ENCODE measurements at places on chromosomes 2 and 18.

DNA sequence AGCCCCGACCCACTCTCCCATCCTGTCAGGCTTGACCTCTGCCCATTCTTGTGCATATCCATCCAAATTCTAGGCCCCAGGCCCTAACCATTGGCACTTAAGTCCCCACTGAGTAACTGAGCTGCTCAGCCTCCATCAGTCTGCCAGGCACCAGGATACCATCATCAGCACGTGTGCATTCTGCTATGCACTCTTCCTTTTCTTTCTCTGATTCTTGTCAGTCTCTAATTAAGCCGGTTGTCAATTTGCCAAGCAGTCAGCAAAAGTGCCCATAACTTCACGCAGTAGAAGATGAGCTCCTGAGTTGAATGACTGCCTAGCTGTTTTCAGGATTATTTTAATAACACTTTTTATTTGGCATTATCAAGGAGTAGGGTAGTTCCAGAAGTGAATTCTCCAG, 107.2 kb downstream of the FEZ2 start:
- DNase-seq = no peak

DNA sequence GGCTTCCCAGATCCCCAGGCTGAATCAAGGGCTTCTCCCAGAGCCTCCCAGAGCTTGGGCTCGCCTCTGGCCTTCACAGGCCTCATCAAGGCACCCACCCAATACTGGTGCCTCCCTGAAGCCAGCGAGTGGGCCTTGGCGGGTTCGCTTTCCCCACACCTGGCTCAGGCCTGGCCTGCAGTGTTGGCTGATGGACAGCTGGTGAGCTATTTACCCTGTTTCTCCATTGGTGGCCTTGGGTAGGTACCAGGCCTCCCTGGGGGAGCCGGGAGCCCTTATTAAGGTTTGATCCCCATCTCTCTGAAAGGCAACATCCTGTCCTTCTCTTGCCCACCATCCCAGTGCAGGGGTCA, 18.2 kb upstream of the DUSP2 start:
- no peak for DNase-seq

- DNase-seq = no peak
Observed at GRCh38 chr2:205687641-205687956, 5.3 kb downstream of the NRP2 start.

- DNase-seq = no peak
Observed at GRCh38 chr2:129729646-129730045, 249.8 kb upstream of the RAB6C start.

- DNase-seq = no peak
Observed at GRCh38 chr2:176483901-176484568, 214.8 kb downstream of the MTX2 start.

DNA sequence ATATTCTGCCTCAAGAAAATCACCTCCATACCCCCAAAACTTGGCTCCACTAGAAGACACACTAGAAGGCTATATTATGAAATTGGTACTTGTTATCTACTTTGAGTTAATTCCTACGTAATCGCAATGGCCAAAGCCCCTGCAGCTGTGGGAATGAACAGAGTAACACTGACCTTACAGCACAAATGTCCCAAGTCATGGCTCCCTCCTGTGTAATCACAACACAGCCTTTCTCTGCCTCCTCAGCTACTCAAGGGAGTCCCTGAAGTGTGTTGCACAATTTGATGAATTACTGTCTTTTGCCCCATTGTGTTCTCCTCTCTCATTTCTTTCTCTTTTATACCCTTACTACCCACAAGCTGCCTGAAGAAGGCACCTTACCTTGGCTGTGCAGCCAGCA, 375.2 kb downstream of the ARHGAP15 start:
- no peak for DNase-seq

GRCh38 chr2:72097276-72097675, 50.4 kb downstream of the CYP26B1 start:
- DNase-seq = no peak

- DNase-seq = no peak
Observed at GRCh38 chr2:68041704-68042245, 21.0 kb downstream of the C1D start.

DNA sequence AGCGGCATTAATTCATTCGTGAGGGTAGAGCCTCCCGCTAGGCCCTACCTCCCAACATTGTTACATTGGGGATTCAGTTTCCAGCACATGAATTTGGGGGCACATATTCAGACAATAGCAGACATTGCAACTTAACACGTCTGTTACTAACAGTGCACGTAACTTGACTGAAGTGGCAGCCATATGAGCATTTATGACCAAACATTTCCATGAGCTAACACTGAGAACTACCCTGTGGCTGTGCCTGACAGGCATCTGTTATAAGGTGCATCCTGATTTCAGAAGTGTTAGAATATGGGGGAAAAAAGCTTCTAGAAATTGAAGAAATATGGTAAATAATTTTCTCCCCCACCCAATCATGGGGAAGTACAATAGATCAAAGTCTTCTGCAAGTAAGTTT, 24.5 kb downstream of the MALT1 start:
- DNase-seq = no peak

- no peak for DNase-seq
Observed at GRCh38 chr18:10404168-10404567, 50.3 kb upstream of the APCDD1 start.

DNA sequence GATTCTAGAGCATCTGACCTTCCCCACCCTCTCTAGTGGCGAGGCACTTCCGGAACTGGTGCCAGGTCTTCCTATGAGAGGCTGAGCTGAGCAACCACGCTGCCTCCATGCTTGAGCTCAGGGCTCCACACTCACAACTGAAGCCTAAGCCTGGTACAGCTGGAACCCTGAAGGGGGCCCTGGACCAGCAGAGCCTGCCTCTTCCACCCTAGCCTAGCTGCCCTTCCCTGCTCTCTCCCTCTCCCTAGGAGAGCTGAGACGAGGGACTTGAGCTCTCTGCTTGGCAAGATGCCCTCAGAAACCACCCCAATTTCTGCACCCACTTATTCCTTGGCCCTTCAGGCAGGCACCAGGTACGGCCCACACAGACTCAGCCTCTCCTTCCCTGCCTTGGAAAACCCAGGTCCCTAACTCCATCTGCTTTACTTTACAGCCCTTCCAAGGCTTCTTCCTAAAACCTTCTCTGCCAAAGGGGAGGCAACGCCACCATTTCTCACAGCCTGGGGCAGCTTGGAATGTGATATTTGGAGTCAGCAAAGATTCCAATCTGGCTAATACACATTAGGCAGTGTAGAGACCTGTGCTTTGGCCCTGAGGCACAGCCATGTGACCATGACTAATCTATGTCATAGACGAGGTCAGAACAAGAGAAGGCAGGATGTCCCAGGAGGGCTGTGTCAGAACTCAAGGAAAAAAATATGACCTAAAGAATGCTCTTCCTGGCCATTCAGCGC, 18.8 kb downstream of the COX7A2L start:
- DNase-seq = no peak

DNA sequence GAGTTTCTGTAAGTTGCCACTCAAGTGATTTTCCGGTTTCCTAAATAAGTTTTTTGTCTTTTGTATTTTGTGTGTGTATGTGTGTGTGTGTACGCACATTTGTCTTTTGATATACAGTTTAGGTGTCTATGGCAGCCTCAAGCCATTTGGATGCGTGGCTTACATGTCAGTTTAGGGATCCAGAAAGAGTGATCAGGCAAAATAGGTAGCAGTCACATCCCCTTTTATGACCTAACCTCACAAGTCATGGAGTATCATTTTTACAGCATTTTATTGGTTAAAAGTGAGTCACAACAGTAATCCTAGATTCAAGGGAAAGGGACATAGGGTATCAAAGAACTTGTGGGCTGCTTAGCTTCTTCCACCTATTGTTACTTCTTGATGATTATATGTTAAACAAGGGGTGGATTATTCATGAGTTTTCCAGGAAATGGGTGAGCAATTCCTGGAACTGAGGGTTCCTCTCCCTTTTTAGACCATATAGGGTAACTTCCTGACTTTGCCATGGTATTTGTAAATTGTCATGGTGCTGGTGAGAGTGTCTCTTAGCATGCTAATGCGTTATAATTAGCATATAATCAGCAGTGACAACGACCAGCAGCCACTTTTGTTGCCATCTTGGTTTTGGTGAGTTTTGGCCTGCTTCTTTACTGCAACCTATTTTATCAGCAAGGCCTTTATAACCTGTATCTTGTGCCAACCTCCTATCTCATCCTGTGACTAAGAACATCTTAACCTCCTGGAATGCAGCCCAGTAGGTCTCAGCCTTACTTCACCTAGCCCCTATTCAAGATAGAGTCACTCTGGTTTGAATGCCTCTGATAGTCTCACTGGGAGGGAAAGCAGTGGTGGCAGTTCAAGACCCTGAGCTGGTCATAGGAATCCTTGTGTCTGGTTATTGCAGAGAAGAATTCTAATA, 8.6 kb upstream of the SOCS6 start:
- no peak for DNase-seq

DNA sequence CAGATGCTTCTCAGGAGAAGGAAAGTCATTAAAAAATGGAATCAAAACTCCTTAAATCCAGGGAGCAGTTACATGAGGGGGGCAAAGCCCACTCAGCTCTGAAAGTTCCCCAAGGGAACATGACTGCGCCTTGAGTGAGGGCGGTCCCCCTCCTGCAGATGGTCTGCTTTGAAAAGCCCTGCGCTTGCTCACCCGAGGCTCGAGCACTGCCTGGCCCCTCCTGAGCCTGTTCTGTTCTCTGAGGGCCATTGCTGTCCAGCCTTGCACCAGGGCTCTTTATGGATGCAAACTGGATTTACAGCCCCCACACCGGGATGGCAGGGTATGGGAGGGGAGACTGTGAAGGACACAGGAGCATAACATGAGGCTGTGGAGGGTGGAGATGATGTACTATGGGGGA, 37.8 kb upstream of the DNMT3A start:
- DNase-seq = no peak

GRCh38 chr2:198615972-198616371, 811.6 kb downstream of the PLCL1 start:
- DNase-seq = no peak

DNA sequence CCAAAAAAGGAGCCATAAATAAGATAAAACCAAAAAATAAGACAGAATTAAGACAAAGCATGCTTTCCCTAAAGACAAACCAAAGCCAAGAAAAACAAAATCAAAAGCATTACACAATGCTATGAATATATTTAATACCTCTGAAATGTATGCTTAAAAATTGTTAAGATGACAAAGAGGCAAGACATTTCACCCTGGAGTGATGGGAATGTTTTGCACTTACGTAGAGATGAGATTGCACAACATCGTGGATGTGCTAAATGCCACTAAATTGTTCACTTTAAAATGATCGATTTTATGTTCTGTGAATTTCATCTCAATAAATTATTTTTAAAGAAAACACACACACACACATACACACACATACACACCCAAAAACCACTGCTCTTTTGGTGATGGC, 386.6 kb upstream of the KLHL29 start:
- DNase-seq = no peak

- no peak for DNase-seq
Observed at GRCh38 chr2:108388045-108388444, 10.3 kb downstream of the SULT1C4 start.

GRCh38 chr2:201271917-201272316, 11.6 kb downstream of the CASP8 start:
- no peak for DNase-seq

DNA sequence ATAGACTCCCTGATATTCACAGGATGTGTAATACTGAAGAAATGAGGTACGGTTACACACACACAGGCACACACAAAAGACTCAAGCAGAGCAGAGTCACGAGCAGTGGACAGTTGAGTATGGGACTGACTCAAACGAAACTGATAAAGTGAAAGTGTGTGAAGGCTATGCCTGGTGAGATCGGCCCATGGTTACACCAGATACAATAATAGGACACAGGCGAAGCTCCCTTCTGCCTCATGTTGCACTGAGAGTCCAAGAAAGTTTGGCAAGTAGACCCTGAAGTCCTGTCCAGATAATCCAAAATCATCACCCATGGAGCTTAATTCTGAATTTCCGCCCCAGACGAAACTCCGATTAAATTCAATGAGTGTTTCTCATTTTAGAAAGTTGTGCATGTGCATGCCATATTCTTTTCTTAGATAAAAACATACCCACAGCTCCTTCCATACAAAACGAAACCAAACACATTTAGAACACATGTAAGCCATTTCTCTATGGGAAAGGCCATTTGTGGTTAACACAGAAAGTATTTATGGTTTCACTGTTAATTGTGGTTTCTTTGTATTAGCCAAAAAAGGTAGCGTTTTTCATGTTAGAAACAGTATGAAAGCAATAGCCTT, 567.6 kb downstream of the PLCL1 start:
- peak; percentile 49 for DNase-seq

DNA sequence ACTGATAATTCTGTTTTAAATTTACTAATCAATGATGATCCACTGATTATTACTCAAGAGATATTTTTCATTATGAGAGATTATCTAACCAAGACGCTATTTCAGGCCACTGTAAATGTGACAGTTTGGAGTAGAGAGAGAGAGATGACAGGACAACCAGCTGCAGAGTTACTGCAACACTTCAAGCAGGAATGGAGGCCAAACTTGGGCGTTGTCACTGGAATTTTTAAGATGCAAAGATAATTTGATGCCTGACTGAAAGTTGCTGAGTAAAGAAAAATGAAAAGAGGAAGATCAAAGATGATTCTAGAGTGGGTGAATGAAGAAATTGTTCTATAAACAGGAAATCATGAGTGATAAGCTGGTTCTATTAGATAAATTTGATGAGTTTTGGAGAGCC, 1302.1 kb upstream of the TMEFF2 start:
- DNase-seq = no peak

DNA sequence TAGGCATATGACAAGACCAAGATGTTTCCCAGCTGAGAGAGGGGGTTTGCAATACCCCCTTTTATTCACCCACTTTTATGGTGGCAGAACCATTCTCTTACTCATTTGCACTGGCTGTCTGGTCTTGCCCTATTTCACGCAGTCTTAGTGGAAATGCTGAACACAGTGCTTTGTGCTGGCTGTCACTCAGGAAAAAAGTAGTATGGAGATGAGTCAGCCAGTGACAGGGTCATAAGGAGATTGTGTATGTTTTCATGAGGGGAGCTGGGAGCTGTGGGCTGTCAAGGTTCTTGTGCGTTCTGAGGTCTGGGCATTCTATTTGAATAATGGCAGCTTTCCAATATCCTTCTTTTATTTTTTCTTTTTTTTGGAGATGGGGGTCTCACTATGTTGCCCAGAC, 10.9 kb upstream of the CNRIP1 start:
- DNase-seq = no peak

GRCh38 chr2:163697846-163698637, 37.8 kb downstream of the FIGN start:
- DNase-seq = no peak

- no peak for DNase-seq
Observed at GRCh38 chr2:100731535-100731981, 88.4 kb upstream of the NPAS2 start.
